ENCODE measurements at places on chromosomes 1 and 21. TPM values are rescaled to one million over a fixed set of nuclear protein-coding genes. Genes with fewer than 3 reads are reported as not detected.

CNR2 gene
- 0.19 TPM for total RNA-seq

DNA sequence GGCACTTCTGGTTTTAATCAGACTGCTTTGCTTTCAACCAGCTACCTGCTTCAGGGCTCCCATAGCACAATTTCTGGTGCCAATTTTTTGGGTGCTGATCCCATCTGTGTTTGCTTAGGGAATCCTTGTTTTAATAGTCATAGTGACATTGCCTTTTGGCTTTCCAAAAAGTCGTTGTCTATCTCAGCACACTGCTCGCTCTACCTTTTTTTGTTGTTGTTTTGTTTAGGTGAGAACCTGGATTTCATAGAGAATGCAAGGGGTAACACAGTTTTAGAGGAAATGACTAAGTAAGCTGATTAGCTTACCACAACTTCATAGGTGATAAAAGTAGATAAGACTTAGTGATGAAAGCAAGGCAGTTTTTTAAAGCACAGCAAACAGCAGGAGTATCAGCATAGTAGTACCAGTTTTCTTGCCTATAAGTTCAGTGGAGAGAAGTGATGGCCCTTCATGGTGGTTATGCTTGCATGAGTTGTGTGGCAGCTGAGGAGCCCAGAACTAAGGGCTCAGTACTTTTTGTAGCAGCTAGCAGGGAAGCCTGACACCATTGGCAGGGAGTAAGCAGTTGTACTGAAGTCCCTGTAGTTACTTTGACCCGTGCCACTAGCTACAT, 31.3 kb downstream of the NEK7 start:
- no peak for DNase-seq

WNT9A gene
- total RNA-seq: 12.7 TPM

DNA sequence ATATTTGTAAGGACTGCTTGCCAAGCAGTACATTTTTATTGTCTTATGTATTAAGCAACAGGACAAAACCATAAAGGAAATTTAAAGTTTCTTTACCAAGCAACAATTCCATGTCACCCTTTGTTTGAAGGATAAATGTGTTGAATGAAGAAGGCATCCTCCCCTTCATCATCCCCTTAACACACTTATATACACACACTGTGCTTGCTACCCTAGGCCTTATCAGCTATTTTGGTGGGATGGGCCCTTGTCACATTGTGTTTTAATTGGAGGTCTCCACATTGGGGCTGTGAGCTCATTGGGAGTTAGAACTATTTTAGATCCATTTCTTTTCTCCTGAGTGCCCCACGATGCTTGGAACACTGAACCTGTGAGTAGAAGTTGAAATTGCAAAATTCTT, 1.9 kb downstream of the VANGL1 start:
- DNase-seq: no peak

LIN28A gene
- total RNA-seq: not detected

TXLNA gene
- 31.0 TPM for total RNA-seq

USP16 gene
- 35.2 TPM for total RNA-seq

FAM3B gene
- total RNA-seq: 2.3 TPM

- DNase-seq: no peak
These were observed 37.2 kb downstream of the EGLN1 start for GRCh38 chr1:231384696-231385415.

DNA sequence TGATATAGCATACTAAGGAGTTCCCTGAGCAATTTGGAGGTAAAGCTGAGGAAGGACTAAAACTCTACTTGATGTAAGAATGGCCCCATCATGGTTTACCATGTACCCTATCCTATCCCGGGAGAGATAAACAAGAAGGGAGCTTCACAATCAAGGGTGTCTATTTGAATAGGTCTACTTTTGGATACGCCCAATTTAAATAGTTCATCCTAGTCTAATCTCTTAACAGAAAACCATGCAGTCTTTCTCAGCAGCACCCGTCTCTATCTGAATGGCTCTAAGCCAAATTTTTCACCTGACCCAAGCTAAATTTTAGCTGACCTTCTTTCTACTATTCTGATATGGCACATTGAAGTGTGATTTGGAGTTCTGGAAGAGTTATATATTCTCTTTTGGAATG, 122.0 kb downstream of the TNNI3K start:
- no peak for DNase-seq

DNA sequence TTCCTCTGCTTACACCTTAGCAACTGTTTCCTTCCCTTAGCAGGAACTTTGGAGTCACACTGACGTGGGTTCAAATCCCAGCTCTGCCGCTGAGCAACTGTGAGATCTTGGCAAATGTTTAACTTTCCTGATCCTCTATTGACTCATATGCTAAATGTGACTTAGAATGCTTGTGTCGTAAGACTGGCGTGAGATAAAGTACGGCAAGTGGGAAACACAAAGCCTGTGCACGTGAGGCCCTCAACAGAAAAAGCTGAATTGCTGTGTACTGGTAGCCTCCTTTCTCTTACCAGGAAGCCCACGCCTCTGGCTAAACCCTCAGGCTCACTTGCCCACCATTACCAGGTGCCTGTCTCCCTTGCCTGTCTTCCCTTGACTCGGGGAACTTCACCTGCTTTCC, 135.4 kb upstream of the TNR start:
- no peak for DNase-seq

DNA sequence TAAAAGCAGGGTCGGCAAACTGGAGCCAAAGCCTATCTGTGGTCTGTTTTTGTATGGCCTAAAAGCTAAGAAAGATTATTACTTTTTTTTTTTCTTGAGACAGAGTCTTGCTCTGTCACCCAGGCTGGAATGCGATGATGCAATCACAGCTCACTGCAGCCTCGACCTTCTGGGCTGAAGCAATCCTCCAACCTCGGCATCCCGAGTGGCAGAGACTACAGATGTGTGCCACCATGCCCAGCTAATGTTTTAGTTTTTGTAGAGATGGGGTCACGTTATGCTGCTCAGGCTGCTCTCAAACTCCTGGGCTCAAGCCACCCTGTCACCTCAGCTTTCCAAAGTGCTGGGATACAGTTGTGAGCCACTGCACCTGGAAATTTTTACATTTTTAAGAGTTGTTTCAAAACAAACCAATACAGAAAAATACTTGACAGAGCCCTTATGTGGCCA, 6.5 kb upstream of the GLRX2 start:
- DNase-seq: no peak

C1orf185 gene
- total RNA-seq: not detected

DNA sequence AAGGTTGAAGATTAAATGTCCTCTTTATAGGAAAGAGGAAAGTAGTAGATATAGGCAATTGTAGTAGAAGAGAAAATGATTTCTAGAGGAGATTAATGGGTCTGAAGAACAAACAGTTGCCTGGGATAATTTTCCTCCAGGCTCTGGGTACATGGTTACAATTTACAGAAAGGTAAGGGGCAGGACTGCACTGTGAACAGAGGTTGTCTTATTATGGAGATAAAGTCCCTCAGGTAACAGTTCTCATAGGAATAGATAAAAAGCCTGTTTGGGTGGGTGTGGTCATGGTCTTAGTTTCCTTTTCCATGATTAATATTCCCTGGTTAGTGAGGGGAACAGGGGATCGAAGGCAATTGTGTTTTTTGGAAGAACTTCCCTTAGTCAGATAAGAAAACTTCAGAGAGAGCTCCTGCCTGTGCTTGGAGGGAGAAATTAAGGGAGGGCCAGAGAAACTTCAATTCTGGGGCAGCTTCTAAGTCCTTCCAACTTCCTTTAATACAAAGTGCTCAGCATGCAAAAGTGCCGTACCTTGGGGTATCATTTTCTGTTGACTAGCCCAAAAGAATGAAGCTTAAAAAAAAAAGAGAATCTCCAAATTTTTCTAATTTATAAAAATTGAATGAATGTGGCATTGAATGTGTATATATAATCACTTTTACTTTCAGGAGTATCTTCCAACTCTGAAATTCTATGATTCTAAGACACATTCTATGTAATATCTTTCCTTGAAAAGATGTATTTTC, 295.4 kb upstream of the USP25 start:
- DNase-seq: no peak

TMEM200B gene
- total RNA-seq: 3.9 TPM

DNA sequence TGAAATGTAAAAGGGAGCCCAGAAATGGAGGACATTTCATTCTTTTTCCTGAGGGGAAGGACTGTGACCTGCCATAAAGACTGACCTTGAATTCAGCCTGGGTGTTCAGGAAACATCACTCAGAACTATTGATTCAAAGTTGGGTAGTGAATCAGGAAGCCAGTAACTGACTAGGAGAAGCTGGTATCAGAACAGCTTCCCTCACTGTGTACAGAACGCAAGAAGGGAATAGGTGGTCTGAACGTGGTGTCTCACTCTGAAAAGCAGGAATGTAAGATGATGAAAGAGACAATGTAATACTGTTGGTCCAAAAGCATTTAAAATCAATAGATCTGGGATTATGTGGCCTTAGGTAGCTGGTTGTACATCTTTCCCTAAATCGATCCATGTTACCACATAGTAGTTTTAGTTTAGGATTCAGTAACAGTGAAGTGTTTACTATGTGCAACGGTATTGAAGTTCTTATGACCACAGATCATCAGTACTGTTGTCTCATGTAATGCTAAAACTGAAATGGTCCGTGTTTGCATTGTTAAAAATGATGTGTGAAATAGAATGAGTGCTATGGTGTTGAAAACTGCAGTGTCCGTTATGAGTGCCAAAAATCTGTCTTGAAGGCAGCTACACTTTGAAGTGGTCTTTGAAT, 2.9 kb downstream of the RGS2 start:
- DNase-seq: no peak

- DNase-seq: peak; percentile 47
These were observed 65.9 kb downstream of the KCNAB2 start for GRCh38 chr1:6111571-6111970.

DNA sequence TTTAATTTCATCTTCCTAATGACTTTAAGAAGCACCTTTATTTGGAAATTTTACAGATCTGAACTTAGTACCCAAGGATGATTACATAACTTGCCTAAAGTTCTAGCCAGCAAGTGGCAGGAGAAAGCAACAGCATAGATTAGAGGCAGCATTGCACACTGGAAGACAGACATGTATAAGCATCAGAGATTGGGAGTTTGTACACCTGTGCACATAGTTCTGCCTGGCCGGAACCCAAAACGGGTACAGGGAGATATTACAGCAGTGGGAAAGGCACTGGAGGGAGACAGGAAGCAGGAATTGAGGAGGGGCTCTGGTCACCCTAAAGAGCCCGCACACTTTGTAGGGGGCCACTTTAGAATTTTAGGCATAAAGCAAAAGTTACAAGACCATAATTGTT, 19.3 kb downstream of the GBP6 start:
- DNase-seq: no peak

GRCh38 chr1:19682257-19682656, 17.6 kb downstream of the HTR6 start:
- DNase-seq: no peak

DNA sequence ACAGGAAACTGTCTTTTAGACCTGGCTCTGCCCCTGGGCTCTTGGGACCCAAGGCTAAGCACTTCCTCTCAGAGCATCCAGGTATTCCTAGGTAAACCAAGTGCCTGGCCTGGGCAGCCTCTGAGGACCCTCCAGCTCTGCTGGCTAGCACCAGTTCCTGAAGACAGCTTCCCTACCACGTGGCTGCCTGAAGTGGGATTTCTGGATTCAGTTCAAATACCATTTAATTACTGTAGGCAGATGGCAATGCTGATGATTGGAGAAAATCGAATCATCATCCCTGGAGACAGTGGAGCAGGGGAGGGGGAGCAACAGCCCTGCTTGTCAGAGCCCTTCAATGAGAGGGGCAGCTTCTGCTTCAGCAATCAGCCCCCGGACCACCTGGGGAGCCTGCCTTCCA, 11.9 kb downstream of the KIF21B start:
- no peak for DNase-seq

DNA sequence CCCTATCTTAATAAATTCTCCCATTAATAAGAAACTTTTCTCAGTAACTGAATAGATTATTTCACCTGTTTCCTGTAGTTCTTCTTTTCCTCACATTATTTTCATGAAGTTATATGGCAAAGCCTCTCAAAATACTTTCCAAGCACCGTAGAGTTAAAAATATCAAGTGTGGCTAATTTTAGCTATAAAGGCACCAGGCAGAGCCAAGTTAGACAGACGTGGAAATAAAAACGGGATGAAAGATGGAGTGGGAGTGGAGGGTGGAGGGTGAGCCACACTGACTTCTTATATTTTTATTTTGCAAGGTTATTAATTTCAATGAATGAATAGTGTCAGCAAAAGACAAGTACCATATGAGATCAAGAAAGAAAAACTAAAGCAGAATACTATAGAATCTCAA, 71.7 kb downstream of the ENAH start:
- no peak for DNase-seq

NID1 gene
- total RNA-seq: 118 TPM

- DNase-seq: peak; percentile 43
These were observed 3.2 kb downstream of the ID3 start for GRCh38 chr1:23555986-23556634.

- DNase-seq: no peak
These were observed 42.4 kb downstream of the OLFML3 start for GRCh38 chr1:114021665-114022099.

- DNase-seq: no peak
These were observed 729.5 kb upstream of the ADGRL2 start for GRCh38 chr1:81071072-81071858.

DNA sequence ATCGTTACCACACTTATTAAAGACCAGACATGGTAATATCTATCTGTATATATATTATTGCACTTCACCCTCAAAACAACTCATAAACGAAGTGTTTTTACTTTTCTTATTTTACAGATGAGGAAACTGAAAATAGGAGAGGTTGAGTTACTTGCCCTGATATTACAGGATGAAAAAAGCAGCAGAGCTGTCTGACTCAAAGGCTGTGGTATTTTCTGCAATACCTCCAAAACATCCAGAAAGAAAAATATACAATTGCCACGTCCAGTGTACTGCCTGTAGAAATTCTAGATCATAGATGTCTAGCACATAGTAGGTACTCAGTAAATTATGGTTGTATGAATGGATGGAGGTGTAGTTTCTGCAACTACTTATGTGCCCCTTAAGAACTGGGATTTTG, 5.2 kb upstream of the TARBP1 start:
- no peak for DNase-seq

DNA sequence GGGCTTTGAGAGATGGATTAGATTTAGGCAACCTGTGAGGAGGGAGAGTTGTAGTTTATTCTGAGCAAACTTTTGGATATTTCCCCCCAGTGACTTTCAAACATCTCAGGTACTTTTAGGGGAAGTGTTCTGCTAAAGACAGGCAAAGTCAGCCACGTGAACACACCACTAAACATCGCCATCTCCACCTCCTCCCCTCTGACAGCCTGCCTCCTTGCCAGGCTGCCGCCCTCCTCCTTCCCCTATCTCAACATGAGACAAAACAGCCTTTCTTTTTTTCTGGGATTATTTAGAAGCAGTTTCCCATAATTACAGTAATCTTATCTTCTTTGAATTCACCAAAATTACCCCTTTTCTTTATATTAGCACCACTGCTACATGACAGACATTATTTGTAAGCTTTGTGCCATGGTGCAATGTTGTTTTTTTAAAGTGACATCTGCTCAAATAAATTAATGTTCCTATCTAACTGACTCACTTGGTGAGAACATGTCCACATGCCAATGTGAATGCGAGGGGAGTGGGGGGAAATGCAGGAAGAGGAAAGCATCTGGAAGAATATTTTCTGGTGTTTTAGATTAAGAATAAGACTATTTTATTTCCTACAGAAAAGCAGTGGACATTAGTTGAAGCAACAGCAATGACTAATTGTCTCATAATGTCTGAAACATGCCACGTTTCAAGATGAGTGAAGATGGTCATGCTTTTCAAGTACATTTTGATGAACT, 147.8 kb upstream of the ATP1B1 start:
- no peak for DNase-seq

Measured in mucosa of descending colon (tissue), 3 donors.